ENCODE measurements at places on chromosomes 4 and X.

- no peaks in the 10 kb centered on the region for H3K27me3 ChIP-seq
- H3K27ac ChIP-seq, result no peak overlapping the region
- DNase-seq, result no peak
- H3K4me3 ChIP-seq, result no peak overlapping the region
Measured at GRCh38 chr4:6577409-6577808, 2.4 kb downstream of the MAN2B2 start.

DNA sequence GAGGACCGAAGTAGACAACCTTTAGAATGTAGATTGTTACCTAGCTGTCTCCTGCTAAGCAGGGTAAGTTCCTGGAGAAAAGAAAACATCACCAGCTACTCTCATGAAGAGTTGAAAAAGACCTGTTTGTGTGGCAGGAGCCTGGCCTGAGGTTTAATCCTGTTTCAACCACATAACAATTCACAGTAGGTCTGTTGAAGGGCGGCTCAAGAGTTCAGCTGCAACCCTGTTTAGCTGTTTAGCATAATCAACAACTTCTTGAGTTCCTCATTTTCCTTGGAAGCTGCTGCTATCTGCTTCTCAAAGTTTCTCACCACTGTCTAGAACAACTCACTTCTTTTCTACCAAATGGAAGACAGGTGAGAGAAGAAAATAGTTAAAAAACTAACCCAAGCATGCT, 170.4 kb upstream of the TET2 start:
- no peak for DNase-seq
- H3K27ac ChIP-seq, result no peak overlapping the region
- H3K4me3 ChIP-seq, result no peak overlapping the region

DNA sequence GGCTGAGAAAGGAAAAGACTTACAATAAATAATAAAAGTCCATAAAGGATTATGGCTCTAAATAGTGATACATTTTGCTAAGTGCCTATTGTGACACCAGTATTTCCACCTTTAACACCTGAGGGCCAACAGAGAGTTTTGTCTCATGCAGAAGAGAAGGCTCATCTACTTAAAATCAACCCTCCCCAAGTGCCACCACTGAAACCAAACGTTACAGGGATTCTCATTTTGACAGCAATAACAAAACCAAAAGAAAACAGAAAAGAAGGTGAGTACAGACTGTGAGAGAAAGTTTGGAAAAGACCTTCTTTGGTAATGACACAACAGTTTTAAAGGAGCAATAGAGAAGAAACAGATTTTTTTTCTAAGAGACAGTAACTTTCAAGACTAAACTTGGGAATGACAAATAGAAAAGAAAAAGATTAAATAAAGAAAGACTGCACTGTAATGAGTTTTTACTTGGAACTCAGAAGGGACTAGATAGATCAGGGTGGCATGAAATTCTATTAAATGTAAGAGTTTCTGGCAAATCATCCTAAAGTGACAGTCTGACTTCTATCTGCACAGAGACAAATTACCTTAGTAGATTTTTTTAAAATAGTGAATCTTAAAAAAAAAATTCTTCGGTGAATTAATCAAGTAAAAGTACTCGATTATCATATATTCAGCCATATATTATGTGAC, 109.7 kb downstream of the ZNF827 start:
- H3K27ac ChIP-seq, result no peak overlapping the region
- H3K4me3 ChIP-seq, result no peak overlapping the region
- peaks cover 27% of the 10 kb centered on the region for H3K36me3 ChIP-seq
- peaks cover 22% of the 10 kb centered on the region for H3K4me1 ChIP-seq
- H3K27me3 ChIP-seq, result no peaks in the 10 kb centered on the region
- DNase-seq, result no peak

DNA sequence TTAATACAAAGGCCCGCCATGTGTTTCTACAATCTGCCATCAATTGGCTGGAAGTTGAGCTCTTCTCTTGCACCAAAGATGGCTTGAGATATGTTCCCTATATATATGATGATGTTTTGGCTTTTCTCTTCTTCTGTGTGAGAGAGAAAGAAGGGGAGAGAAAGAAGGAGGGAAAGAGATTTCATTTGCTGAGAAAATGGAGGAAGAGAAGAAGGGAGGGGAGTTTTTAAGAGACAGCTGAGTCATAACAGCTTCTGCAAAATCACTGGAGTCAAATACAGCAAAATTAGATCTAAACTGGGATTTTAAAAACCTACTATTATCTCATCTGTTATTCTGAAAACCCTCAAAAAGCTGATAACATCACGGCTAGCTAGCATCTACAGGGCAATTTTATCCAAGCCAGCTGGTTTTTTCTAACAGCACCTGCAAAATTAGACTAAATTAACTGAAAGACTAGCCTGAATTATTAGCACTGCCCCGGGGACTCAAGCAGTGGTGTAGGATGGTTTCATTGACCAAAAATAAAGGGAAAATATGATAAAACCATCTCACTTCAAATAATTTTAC, 647.6 kb upstream of the ACTRT1 start:
- DNase-seq, result no peak
- H3K4me3 ChIP-seq, result no peak overlapping the region
- H3K27me3 ChIP-seq, result no peaks in the 10 kb centered on the region
- H3K36me3 ChIP-seq, result no peaks in the 10 kb centered on the region

GRCh38 chrX:48784726-48785125, 1.7 kb upstream of the GATA1 start:
- no peak overlapping the region for H3K4me3 ChIP-seq
- H3K36me3 ChIP-seq, result no peaks in the 10 kb centered on the region
- H3K27ac ChIP-seq, result no peak overlapping the region

GRCh38 chr4:24730256-24731001, 64.9 kb upstream of the SOD3 start:
- H3K27ac ChIP-seq, result no peak overlapping the region
- peaks cover 1% of the 10 kb centered on the region for H3K36me3 ChIP-seq
- DNase-seq, result no peak
- no peaks in the 10 kb centered on the region for H3K4me1 ChIP-seq
- no peaks in the 10 kb centered on the region for H3K27me3 ChIP-seq
- no peak overlapping the region for H3K4me3 ChIP-seq

DNA sequence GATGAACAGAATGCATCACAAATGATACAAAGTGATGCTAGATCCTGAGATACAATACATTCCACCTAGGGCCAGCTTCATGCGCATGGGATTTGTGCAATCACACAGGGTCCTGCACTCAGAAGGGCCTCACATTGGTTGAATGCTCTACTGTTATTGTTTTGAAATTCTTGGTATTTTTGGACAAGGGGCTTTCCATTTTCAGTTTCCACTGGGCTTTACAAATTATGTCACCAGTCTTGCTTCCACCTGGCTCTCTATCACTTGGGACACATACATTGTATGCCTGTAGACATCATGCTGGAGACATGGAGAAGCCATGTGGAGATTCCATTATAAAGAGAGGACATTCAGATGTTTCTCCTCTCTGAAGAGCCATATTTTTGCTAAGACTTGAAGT, 155.8 kb downstream of the NAA11 start:
- no peaks in the 10 kb centered on the region for H3K36me3 ChIP-seq
- H3K27me3 ChIP-seq, result no peaks in the 10 kb centered on the region
- no peaks in the 10 kb centered on the region for H3K4me1 ChIP-seq
- no peak overlapping the region for H3K27ac ChIP-seq
- no peak overlapping the region for H3K4me3 ChIP-seq

DNA sequence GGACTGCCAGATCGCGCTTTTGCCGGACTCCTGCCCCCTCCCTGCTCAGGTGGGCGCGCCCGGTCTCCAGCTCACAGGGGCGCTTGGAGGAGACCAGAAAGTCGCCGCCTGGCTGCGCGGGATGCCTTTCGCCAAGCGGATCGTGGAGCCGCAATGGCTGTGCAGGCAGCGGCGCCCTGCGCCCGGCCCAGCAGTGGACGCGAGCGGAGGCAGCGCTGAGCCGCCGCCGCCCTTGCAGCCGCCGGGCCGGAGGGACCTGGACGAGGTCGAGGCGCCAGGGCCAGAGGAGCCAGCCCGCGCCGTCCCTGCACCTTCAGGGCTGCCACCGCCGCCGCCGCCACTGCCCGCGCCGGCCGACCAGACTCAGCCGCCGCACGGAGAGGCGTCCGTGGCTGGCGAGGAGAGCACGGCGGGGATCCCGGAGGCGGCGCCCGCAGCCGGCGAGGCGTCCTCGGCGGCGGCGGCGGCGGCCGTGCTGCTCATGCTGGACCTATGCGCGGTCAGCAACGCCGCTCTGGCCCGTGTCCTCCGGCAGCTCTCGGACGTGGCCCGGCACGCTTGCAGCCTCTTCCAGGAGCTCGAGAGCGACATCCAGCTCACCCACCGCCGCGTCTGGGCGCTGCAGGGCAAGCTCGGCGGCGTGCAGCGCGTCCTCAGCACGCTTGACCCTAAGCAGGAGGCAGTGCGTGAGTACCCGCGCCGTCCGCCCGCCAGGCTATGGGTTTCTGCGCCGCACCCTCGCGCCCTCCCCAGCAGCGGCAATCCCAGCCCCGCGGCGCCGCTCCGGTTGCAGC, 834 bp downstream of the NHS start:
- H3K4me1 ChIP-seq, result no peaks in the 10 kb centered on the region
- peak overlapping the region; percentile 49 for H3K27ac ChIP-seq
- H3K27me3 ChIP-seq, result peaks cover 36% of the 10 kb centered on the region
- peak overlapping the region; percentile 9 for H3K4me3 ChIP-seq
- H3K36me3 ChIP-seq, result no peaks in the 10 kb centered on the region
- no peak for DNase-seq

DNA sequence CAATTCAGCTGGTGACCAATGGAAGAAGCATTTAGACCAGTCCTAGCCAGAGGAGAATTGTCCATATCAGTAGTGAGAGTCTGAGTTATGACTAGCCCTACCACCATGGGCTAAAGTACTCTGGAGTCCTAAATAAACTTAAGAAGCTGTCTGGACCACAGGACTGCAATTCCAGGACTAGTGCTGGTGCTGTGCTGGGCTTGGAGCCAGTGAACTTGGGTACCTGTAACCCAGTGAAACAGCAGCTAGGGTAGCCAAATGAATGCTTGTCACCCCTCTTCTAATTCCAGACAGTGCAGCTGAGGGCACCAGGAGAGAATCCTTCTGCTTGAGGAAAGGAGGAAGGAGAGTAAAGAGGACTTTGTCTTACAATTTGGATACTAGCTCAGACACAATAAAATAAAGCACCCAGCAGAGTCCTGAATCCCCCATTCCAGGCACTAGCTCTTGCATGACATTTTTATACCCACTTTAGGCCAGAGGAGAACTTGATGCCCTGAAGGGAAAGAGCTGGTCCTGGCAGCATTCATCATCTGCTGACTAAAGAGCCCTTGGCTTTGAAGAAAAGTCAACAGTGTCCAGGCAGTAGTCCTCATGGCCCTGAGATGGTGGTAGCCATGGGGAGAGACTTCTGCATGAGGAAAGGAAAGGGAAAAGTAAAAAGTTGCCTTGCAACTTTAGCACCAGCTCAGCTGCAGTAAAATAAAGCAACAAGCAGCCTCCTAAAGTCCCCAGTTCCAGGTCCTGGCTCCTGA, 2675.7 kb downstream of the PCDH7 start:
- H3K27ac ChIP-seq, result no peak overlapping the region
- no peak overlapping the region for H3K4me3 ChIP-seq
- no peaks in the 10 kb centered on the region for H3K4me1 ChIP-seq
- H3K27me3 ChIP-seq, result no peaks in the 10 kb centered on the region

- H3K4me1 ChIP-seq, result no peaks in the 10 kb centered on the region
- no peaks in the 10 kb centered on the region for H3K36me3 ChIP-seq
- no peak for DNase-seq
- H3K27me3 ChIP-seq, result no peaks in the 10 kb centered on the region
- H3K27ac ChIP-seq, result no peak overlapping the region
Measured at GRCh38 chr4:157806184-157806583, 366.6 kb downstream of the GASK1B start.

DNA sequence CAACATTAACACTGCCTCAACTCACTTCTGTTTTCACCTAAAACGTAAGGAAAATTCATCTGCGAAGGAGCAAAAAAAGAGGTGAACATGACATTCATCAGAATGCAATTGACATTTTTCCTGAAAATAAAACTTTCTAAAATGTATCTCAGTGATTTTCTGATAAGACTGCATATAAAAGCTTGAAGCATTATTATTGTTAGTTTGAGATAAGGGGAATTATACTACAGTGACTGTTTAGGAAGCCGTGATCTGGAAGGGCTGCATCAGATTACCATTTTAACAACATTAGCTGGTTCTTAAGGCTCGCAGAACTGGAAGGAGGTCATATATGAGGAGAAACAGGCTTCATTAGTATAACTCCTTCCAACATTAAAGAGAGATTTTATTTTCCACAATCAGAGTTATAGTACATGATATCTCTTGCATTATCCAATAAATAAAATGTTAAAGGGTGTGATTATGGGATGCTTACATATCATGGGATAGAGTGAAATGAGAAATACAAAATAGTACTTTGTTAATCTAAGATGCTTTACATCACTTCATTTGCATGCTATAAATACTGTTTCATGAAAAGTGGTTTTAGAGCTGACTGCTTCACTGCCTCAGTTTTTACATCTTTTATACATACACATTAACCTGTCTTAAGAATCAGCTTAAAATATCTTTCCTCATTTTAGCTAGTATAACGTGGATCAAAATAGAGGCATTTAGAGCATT, 1820.1 kb upstream of the TENM3 start:
- DNase-seq, result no peak
- H3K36me3 ChIP-seq, result no peaks in the 10 kb centered on the region
- H3K27me3 ChIP-seq, result no peaks in the 10 kb centered on the region
- H3K27ac ChIP-seq, result no peak overlapping the region
- H3K4me1 ChIP-seq, result peaks cover 15% of the 10 kb centered on the region

DNA sequence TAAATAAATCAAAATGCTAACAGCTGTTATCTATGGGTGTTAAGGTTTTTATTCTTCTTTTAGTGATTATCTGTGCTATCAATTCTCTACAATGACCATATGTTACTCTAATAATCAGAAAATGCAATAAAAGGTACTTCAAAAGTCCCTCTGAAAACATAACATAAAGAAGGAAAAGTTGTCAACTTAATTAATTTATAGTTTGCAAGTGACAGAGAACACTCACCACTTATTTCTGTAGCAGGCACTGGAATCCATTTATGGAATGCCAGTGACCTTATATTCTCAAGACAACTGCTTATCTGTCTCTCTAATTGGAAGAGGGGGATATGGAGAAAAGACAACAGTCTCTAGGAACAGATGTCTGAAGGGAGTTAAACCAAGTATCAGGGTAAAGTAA, 25.6 kb upstream of the PLS3 start:
- H3K4me3 ChIP-seq, result no peak overlapping the region
- no peak for DNase-seq
- no peaks in the 10 kb centered on the region for H3K4me1 ChIP-seq
- H3K36me3 ChIP-seq, result no peaks in the 10 kb centered on the region
- H3K27ac ChIP-seq, result no peak overlapping the region
- no peaks in the 10 kb centered on the region for H3K27me3 ChIP-seq

DNA sequence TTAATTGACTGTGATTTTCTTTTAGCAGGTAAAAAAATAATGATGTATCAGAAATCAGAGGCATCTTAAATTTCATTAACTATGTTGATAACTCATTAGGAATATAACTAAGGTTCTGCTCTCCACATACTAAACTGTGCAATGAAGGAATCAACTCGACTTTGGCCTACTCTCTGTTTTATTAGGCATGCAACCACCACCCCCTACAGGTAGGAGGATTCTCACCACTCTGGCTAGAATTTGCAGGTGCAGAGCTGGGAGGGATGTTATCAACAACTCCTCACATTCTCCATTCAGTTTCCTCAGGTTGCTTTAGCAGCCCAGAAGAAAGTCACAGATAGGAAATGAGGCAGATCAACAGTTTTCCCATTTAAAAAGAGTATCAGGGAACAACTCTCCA, 160.1 kb downstream of the COX18 start:
- H3K4me3 ChIP-seq, result no peak overlapping the region
- H3K27ac ChIP-seq, result no peak overlapping the region
- no peaks in the 10 kb centered on the region for H3K4me1 ChIP-seq
- no peak for DNase-seq

Measured in stimulated activated naive B cell treated with anti-CD40 and anti-IgM and Interleukin-4, amounts not matched to agents 10 μg/mL and 1 μg/mL and 100 μg/mL, for 72 hours (primary cell).